ENCODE measurements at places on chromosomes 12 and 14.

DNA sequence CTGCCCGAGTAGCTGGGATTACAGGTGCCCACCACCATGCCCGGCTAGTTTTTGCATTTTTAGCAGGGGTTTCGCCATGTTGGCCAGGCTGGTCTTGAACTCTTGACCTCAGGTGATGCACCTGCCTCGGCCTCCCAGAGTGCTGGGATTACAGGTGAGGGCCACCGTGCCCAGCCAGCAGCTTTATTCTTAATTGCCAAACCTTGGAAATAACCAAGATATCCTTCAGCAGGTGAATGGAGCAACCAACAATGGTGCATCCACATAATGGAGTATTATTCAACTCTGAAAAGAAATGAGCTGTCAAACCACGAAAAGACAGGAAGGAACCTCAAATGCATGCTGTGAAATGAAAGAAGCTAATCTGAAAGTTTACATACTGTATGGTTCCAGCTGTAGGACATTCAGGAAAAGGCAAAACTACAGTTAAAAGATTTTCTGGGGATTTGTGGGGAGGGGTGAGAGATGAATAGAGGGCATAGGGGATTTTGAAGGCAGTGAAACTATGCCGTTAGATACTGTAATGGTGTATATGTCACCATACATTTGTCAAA is 118.8 kb upstream of the CCND2 start:
- no peak for DNase-seq

GRCh38 chr12:29148911-29149690 is at the start of gene FAR2:
Gene FAR2, plus strand, starts transcription at chr12:29149278. Its CDS starts 121,172 bp downstream, at chr12:29270450.
- DNase-seq: peak; percentile 58

GRCh38 chr14:30064454-30064853 is 136.8 kb upstream of the PRKD1 start:
- DNase-seq: no peak

DNA sequence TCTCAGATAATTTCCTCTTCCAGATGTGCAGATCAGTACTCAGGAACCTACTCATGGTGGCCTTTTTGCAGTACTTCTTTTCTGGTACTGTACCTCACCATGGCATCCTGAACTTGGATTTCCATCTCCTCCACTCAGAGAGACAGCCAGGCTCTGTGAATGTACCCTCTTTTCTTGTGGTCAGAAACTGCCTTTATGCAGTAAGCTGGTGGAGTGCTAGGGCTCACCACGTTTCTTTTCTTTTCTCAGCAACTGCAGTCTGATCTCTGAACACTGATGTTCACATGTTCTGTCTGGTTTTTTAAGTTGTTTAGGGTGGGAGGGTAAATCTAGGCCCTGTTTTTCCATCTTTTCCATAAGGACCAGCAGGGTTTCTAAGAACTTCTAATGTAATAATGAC is 99.8 kb upstream of the NRXN3 start:
- DNase-seq: no peak

- no peak for DNase-seq
These were observed 22.8 kb downstream of the ANO2 start for GRCh38 chr12:5921966-5922899.

DNA sequence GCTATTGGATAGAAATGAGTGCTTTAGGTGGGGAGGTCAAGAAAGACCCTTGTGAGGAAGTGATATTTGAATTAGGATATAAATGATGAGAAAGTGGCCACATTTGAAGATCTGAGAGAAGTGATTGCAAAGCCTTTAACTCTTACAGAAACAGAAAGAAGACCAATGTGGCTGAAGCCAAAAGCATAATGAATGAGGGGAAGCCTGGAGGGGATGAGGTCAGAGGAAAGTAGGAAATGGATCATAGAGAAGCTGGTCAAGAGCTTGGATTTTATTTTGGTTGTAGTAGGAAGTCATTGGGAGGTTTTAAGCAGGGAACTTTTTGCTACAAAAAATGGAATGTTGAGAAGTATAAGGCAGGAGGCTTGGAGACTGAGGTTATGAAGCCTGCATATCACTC is 3.5 kb upstream of the GYS2 start:
- DNase-seq: no peak

GRCh38 chr12:128474916-128475315 is 207.9 kb downstream of the TMEM132C start:
- DNase-seq: no peak

DNA sequence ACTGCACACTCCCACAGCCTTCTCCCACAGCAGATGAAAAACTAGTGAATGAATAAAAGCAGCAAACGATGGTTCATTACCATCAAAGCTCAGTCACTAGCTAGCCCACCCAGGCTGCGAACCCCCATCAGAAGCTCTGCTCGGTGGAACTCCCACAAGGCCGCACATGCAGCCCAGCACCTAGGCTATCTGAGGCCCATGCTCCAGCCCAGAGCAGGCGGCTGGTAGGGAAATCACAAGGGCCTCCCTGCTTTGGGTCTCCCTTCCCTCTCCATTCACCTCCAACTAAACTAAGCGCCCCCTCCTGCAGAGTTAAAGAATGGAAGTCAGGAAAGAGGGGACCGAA is 69.0 kb downstream of the ITPK1 start:
- DNase-seq: no peak

GRCh38 chr14:56207626-56208292 is 89.5 kb downstream of the PELI2 start:
- DNase-seq: peak; percentile 28

DNA sequence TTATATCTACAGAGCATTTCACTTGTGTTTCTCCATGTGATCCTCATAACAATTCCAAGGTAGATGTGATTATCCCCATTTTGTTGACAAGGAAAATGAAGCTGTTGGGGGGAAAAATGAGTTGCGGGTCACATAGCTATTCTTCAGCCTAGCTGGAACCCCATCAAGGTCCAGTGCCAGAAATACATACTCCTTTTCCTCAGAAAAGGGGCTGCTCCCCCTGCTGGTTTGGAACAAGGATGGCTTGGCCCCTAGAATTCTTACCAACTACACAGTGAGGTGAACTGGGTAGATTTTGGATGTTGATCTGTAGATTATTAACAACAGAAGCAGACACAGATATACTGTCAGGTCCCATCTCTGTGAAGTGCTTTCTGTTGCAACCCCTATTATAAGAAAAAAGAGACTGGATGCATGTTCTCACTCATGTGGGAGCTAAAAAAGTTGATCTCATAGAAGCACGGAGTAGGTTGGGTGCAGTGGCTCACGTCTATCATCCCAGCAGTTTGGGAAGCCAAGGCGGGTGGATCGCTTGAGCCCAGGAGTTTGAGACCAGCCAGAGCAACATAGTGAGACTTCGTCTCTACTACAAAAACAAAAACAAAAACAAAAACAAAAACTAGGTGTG is 8.9 kb downstream of the IKZF4 start:
- peak; percentile 65 for DNase-seq

DNA sequence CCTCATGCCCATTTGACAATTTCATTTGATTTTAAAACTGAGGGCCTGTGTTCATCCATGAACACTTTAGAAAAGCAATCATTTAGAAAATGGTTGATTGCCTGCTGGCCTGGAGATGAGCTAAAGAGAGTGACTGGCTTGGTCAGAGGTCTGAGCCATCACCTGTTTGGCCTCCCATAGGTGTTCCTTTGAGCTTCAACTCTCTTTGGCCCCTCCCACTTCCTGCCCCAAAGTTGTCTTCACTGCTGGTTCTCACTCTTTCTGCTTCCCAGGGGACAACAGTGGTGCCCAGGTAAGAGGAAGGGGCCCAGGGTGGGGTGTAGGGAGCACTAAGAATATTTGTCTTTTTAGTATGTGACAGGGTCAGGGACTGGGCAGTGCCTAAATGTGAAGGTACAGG is 4.9 kb upstream of the TCP11L2 start:
- no peak for DNase-seq

GRCh38 chr12:104551-105081 is 38.0 kb downstream of the IQSEC3 start:
- DNase-seq: no peak

- no peak for DNase-seq
These were observed 147.1 kb upstream of the MYL2 start for GRCh38 chr12:111067498-111067897.

DNA sequence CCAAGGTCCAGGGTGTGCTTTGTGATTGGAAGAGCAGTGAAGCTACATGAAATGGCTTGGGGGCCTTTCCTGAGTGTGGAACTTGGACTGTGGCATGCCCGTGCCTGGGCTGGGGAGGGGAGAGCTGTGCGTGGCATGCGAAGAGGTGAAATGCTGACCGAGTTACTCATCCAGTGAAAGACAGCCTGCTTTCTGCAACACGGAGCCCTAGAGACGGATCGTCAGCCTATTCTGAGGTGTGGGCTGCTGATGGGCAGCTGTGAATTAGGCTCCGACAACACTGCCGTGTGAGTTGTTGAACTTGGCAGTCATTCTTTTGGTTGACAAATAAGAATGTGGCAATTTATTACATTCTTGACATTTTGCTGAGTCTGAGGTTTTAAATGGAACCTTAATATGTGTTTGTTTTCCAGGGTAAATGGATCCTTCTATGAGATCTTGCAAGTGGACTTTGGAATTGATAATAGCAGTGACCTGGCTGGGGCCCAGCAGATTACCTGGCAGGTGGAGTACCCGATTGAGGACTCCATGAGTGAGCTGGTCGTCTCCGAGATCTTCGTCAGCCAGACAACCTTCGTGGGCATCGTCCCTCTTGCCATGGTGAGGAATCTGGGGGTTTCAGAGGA is 453.9 kb downstream of the AACS start:
- no peak for DNase-seq

- DNase-seq: peak; percentile 55
These were observed 30.5 kb upstream of the AP4S1 start for GRCh38 chr14:30994681-30995620.

DNA sequence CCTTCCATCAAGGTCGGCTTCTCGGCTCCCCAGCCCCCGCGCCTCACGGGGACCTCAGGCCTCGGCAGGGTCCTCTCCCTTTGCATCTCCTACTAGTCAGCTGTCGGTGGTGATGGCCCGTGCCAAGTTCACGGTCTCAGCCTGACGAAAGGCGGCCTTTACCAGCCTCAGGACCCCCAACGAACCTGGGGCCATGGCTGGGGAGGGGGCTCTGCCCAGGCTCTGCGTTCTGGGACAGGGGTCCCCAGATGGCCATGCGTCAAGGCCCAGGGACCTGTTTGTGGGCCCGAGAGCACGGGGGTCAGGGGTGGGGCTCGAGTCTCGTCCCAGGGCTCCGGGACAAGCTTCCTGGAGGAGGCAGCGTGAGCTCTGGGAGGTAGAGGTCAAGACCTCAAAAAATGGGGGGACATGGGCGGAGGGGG is 32.8 kb upstream of the DEGS2 start:
- no peak for DNase-seq

- no peak for DNase-seq
These were observed 735 bp upstream of the MAPKAPK5 start for GRCh38 chr12:111841236-111841749.

GRCh38 chr14:89927186-89927865 is 27.2 kb downstream of the EFCAB11 start:
- no peak for DNase-seq

- DNase-seq: peak; percentile 42
These were observed 132.9 kb downstream of the SRGAP1 start for GRCh38 chr12:63977441-63977840.

- DNase-seq: peak; percentile 82
These were observed at the start of gene DGKA for GRCh38 chr12:55930771-55931316. Gene DGKA, plus strand, starts transcription at chr12:55931162. Its CDS starts 5,342 bp downstream, at chr12:55936504.

DNA sequence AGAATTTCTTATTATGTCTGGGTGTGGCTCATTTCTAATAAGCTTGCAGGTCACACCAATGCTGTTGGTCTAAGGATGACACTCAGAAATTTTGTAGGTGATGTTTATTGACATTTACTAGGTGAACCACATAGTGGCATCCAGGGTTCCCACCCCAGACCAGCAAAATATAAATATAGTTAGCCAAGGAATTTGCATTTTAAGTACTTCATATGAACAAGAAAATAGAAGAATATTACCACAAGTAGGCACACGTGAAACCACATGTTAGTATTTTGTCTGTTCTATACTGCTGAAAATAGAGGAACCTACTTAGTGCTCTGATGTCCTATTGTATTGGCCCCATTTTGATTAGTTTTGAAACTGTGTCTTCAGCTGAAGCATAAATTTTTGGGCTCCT is 71.1 kb downstream of the USP15 start:
- DNase-seq: no peak

DNA sequence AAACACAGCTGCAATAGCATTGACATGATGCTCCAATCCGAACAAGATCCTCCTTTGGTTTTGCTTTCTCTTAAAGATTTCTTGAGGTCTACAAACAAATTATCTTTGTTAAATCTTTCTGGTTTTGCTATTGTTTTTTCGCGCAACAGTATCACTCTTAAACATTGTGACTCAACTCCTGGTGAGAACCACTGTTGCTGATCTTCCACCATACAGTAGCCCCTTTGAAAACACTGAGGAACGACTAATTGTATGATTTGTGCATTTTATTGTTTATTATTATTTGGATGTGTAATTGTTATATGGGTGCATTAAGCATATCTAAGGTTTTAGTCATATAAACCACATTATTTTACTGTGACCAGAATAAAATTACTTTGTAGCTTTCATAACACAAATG is 282.8 kb downstream of the EGLN3 start:
- peak; percentile 67 for DNase-seq

DNA sequence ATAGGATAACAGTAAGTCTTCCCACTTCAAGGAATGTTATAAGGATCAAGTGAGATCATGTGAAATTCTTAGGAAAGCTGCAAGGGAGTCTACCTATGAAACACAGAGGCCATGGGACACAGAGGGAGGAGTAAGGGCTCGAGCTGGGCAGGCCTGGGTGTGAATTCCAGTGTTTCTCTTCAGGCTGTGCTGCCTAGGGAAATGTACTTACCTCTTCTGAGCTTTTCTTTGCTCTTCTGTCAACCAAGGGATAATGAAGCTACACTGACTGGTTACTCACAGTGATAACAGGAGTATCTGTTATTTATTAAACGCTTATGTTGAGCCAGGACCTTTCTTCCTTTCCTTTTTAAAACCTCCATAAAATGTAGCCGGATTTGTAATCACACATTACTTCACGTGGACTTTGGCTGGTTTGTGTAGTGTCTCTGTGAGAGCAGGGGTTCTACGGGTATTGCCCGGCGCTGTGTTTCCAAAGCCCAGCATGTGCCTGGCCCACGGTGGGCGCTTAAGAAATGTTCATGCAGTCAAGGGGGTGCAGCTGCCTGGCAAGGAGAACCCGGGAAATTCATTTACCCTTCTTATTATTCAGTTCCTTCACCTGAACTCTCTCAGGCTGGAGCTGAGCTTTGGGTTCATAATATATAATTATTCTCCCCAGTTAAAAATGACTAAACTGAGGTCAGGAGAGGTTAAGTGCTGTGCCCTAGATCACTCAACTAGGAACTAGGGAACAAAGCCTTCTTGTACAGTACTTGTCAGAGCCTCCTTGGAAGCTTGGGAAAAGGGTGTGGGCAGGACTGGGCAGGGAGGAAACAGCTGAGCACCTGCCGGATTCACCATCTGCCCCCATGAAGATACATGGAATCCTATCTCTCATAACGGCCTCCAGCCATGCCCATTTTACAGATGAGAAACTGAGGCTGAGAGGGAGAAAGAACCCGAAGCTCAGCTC is 214.2 kb downstream of the CACNA1C start:
- DNase-seq: no peak

DNA sequence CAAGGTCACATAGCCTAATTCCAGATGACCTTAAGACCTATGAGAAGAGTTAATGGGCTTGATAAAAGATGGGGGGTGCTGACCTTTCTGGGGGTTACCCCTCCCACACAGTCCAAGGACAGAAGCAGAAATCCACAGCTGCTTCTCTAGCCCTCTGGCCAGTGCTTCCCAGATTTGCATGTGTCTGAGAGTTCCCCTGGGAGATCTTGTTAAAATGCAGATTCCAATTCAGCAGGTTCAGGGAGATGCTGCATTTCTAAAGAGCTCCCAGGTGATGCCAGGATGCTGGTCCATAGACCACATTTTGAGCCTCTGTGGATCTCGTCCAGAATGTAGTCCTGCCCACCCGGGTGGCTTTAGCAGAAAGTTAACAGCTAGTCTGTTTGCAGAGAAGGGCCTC is 82.1 kb downstream of the WSCD2 start:
- DNase-seq: no peak

Data from fibroblast of skin of right biceps (primary cell).